Left renal pelvis (tissue), 4 donors: ENCODE measurements at places on chromosomes 3 and 15. TPM values are rescaled to one million over a fixed set of nuclear protein-coding genes. Genes with fewer than 3 reads are reported as not detected.

- no peak for DNase-seq
Measured at GRCh38 chr15:41821831-41822230, 6.1 kb upstream of the JMJD7 start.

Gene SI
- not detected for polyA plus RNA-seq

DNA sequence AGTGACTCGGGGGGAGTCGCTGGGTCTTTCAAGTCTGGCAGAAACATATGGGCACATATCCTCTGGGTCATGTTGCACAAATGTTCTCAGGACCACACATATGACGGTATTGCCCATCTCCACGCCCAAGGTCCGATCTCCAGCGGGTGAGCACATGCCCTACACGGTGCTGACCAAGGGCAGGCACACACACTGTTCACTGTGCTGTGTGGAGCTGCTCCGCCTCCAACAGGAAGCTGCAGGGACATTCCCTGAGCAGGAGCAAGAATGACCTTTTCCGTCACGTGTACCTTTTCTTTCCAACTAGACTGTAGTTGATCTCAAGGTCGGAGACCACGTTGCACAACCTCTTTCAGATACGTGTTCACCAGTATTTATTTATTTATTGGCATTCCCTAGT is 41.7 kb upstream of the B3GNT5 start:
- DNase-seq: no peak

GRCh38 chr15:100108846-100109245 is 232.9 kb downstream of the ADAMTS17 start:
- DNase-seq: no peak

DNA sequence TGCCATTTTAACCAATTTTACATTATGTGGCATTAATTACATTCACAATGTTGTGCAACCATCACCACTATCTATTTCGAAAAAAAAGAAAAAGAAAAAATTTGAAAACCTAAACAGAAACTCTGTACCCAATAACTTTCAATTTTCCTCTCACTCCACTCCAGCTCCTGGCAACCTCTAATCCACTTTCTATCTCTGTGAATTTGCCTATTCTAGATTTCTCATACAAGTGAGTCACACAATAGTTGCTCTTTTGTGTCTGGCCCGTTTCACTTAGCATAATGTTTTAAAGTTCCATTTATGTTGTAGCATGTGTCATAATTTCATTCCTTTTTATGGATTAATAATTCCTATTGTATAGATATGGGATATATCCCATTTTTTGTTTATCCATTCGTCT is 53.3 kb upstream of the TBC1D5 start:
- no peak for DNase-seq

DNA sequence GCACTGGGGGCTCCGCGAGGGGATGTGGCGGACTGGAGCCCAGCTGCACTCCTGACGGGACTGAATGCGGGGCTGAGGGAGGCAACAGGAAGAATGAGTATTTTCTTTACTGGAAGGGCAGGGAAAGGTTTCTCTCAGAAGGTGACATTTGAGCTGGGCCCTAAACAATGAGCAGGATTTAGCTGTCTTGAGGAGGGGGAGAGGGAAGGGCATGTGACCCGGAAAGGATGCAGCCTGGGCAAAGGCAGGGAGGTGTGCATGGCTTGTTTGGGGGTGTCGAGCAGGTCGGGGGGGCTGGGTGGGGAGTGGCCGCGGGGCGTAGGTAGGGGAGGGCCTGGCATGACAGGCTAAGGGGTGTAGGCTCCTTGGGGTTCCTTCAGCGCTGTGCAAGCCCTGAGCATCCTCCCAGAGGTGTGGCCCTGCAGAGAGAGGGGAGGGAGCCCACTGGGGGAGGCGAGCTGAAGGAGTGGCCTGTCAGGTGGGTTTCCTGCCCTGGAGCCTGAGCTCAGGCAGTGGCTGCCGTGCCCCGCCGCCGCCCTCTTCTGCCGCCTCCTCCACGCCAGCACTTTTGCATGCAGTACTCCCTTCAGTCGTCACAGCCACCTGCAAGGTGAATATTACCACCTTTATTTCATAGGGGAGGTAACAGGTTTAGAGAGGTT is 17.2 kb upstream of the ANKDD1A start:
- DNase-seq: no peak

Gene MASP1
- 9.8 TPM for polyA plus RNA-seq

DNA sequence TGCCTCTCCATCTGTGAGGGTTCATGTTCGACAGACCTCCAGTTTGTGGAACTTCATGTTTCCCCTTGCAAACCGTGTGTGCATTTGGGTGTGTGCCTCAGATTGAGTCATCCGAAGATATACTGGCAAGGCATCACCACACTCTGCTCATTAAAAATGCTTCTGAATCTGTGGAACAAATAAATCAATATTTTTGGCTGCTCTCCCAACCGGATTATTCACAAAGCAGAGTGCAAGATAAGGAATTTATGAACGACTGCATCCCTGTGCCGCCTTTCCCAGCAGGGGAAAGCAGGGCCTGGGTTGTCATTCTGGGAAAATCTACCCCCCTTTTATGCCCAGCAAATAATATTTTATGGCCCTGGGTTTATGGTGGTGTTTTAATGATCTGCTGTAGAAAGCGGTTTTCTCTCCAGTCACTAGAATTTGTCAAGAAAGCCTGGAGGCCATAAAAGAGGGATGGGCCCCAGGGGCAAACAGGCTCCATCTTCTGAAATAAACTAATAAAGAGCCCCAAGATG is 4.2 kb upstream of the WNT5A start:
- DNase-seq: no peak

DNA sequence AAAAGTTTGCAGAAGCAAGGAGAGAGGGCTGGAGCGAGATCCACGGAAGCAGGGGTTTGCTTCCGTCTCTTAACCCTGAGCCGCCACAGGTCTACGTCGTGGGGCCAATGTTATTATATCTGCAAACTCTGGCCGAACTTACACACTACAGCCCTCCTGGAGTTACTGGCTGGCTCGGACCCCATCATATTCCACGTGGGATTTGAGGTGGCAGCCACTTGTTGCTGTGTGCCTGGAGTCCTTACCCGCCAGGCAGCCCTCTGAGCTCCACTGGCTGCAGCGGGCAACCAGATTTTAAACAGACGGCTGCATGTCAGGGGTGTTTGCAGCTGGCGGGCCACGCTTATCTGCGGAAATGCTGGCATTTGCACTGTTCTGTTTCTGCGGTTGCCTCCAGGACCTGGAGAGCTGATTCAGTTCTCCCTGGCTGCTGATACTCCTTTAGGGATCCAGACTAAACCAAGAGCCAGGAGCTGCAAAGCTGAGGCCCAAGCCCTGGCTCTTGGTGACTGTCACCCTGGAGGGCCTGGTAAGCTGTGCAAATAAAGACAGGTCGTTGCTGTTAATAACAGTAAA is 34.7 kb downstream of the TM2D3 start:
- DNase-seq: no peak

GRCh38 chr15:82986442-82986780 is 401 bp downstream of the RAMAC start:
- no peak for DNase-seq

Gene LRRC15
- 0.09 TPM for polyA plus RNA-seq

DNA sequence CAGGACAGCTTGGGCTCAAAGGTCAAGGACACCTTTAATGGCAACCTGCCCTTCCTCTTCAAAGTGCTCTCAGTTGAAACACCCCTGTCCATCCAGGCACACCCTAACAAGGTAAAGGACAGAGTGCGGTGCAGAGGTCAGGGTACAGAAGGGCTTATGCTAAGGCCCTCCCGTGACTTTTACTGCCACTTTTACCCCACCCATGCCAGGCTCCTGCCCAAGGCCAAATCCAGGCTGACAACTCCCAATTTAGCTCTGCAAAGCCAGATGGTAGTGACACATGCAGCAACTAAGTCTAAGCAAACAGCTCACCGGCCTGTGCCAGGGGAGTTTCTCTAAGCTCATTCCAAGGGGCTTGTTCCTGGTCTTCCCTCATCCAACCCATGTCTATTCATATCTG is 1.6 kb downstream of the MPI start:
- no peak for DNase-seq

DNA sequence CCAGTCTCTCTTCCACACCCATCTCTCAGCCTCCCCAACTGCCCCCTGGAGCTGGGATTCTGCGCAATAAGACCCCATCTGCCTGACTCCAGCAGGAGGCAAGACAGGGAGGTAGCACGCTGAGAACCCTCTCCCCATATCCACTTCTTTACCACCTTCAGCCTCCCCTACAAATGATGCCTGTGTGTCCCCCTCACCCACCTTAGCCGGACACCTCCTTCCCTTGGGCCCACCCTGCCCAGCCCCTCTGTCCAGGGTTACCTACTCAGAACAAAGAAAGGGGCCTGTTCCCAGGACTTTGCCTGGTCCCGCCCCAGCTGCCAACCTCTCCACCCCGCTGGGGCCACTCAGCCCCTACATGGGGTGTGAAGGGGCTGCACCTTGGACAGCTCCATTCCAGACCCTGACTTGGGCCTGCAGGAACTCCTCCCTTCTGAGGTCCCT is 40.8 kb upstream of the ATP2B2 start:
- DNase-seq: no peak

GRCh38 chr15:56491110-56491722 is 26.3 kb upstream of the MNS1 start:
- DNase-seq: peak; percentile 73

- DNase-seq: no peak
Measured at GRCh38 chr3:189275852-189276251, 104.1 kb downstream of the TPRG1 start.

Gene DISP2
- 4.6 TPM for polyA plus RNA-seq

DNA sequence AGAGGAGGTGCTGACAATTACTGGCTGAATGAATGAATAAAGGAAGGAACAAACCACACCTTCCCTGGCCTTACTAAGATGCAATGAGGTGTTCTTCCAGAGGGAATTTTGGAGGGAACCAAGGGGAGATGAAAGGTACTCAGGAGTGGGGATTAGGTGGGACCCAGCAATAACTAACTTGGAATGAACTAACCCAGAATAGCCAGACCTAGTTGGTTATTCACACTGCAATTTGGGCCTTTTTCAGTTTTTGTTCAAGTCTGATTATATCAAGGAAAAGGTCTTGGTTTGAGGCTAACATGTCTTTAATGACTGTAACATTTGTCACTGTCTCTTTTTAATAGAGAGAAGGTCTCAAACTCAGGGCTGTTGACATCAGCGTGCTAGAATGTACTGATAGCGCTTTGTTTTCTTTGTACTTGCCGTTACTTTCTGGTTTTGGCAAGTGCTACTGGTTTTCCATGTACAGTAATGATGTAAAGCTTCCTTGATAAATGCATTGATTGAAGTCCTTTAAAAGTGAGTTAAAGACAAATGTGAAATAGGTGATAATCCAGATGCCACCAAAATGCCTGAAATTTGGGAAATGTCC is 3.2 kb upstream of the PLXND1 start:
- DNase-seq: no peak

DNA sequence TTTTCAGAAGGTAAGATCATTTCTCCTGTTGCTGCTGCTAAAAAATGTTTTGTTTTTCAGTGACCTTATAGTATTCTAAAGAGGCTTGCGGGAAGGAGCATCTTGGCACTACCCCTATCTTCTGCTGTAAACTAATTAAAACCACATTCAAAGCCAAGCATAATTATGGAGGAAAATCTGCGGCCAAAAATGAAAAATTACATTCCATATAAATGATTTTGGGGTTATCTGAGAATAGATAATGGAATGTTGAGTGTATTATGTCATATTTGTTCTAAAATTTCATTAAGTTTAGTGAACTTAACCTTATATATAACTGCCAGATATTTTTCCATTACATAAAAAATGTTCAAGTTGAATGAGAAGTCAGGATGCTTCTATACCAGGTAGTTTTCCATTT is 170.4 kb upstream of the TMC3 start:
- DNase-seq: no peak

DNA sequence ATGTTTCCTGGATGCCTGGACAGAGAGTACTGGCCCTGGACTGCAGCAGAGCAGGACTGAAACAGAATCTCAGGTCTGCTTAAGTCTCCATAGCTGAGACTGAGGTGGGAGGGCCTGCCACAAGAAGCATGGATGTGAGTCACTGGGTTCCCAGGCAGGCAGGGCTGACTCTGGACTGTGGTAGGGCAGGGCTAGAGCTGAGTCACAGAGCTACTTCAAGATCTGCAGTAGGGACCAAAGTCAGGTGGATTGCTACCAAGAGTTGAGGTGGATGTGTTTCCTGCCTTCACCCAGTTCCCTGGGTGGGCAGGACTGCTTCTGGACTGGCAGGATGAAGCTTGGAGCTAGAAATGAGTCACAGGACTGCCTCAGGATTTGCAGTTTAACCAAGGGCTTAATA is 282.9 kb downstream of the AGBL1 start:
- DNase-seq: no peak

- no peak for DNase-seq
Measured at GRCh38 chr3:18544146-18544545, 119.0 kb upstream of the SATB1 start.

- DNase-seq: no peak
Measured at GRCh38 chr15:77312523-77312922, 107.4 kb downstream of the PEAK1 start.

Gene ZBTB11
- 24.2 TPM for polyA plus RNA-seq

- DNase-seq: no peak
Measured at GRCh38 chr3:7112523-7113056, 251.7 kb downstream of the GRM7 start.

DNA sequence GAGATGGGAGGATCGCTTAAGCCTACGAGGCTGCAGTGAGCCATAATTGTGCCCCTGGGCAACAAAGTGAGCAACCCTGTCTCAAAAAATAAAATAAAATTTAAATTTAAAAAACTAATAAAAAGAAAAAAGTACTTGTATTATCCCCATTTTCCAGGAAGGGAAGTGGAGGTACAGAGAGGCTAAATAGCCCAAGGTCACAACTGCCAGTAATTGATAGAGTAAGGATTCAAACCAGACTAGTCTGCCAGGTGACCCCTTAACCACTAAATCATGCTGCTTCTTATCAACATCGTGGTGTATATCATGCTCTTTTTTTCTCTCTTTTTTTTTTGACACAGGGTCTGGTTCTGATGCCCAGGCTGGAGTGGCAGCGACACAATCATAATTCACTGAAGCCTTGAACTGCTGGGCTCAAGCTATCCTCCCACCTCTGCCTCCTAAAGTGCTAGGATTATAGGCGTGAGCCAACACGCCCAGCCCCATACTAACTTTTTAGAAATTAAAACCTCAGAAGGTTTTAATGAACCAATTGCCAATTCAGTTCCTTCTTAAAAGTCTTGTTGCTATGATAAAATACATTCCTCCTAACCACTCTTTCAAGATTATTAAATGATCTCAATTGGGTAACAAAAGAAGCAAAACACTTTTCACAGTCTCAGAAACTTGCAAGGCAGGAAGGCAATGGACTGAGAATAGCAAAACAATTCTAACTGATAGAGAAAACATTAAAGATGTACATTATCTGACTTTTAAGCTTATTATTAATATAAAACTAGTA is 30.5 kb downstream of the HERC1 start:
- no peak for DNase-seq

Gene BCL2A1
- 0.23 TPM for polyA plus RNA-seq

Gene MRPS11
- polyA plus RNA-seq: 37.5 TPM
